Thoracic aorta (tissue), 2 donors: ENCODE measurements at places on chromosomes 16 and 17. TPM values are rescaled to one million over a fixed set of nuclear protein-coding genes. Genes with fewer than 3 reads are reported as not detected.

SDK2 gene
- 8.9 TPM for total RNA-seq

CRYBA1 gene
- not detected for total RNA-seq

CCL13 gene
- 5.0 TPM for total RNA-seq

TLCD3B gene
- total RNA-seq = not detected

CNGB1 gene
- not detected for total RNA-seq
